ENCODE measurements at places on chromosomes 16 and 17.

DNA sequence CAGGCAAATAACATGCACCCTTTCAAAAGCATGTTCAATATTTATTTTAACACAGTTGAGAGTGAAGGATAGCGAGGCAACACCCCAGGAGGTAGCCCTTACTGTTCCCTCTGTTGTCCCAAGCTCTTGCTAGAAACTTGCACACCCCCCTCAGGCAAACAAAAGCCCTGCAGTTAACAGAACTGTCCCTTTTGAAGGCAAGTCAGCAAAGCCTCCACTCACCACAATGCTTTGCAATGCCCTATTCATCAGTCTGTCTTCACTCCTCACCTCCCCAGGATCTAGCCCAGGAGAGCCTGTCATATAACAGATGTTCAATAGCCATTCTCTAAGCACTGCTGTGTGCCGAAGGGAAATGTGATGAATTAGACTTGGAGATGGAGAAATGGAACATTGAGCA is 3.5 kb upstream of the CNEP1R1 start:
- DNase-seq = peak; percentile 19

GRCh38 chr16:85158743-85159178 is 46.5 kb upstream of the CIBAR2 start:
- DNase-seq = no peak

DNA sequence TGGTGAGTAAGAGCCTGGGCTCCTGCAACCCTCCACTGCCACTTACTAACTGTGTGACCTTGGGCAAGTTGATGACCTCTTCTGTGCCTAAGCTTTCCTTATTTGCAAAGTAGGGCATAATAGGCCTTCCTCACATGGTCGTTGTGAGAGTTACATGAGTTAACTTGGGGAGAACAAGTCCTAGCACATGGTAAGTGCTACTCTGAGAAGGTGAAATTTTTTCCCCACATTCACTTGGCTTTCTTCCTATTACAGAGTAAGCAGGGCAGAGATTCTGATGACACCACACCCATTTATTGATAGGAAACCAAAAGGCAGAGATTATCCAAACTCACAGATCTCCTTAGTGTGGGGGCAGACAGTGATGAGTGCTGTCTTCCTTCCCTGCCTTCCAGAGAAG is 1.6 kb downstream of the KCNH4 start:
- DNase-seq = no peak

GRCh38 chr17:18262111-18262510 is 1.6 kb downstream of the MIEF2 start:
- no peak for DNase-seq

GRCh38 chr17:1997927-1998742 is 27.0 kb downstream of the RTN4RL1 start:
- no peak for DNase-seq

- DNase-seq = no peak
Measured at GRCh38 chr16:53598511-53599275, 95.7 kb upstream of the AKTIP start.

DNA sequence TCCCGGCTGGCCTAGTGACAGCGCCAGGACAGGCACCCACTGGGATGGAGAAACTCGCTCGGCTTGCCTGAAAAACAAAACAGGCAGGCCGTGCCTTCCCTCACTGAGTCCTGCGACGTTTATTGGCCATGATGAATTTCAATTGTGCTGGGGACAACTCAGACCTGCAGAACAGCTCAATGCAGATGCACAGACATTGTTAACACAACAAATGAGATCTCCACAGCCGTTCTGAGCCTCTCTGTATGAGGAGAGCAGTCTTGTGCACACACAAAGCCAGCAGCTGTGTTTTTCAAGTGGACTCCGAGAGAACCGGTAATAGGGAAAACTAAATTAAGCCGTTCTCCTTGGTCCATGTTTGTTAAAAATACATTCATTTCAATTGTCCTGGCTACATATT is 15.9 kb downstream of the SHISA6 start:
- DNase-seq = no peak

GRCh38 chr17:39754161-39754957 is 16.6 kb downstream of the GRB7 start:
- DNase-seq = peak; percentile 93

DNA sequence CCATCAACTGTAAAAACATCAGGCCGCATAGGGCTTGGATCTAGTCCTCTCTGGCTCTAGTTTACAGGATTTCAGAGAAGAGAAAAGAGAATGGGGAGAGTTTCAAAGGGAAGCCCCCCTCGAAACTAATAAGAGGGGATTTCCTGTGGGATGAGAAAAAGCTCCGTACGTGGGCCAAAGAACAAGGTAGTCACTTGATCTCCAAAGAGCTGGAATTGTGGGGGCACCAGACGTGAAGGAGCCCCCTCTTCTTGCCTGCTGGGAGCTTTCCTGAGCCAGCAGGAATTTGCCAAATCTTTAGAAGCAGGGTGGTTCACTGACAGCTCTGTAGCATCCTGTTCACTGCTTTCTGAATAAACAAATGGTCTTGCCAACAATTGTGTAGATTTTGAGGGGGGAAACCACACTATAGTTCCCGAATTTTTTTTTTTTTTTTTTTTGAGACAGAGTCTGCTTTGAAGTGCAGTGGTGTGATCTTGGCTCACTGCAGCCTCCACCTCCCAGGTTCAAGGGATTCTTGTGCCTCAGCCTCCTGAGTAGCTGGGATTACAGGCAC is 7.0 kb upstream of the TMIGD1 start:
- no peak for DNase-seq

- no peak for DNase-seq
Measured at GRCh38 chr16:89352091-89352681, 134.7 kb downstream of the ZNF778 start.

DNA sequence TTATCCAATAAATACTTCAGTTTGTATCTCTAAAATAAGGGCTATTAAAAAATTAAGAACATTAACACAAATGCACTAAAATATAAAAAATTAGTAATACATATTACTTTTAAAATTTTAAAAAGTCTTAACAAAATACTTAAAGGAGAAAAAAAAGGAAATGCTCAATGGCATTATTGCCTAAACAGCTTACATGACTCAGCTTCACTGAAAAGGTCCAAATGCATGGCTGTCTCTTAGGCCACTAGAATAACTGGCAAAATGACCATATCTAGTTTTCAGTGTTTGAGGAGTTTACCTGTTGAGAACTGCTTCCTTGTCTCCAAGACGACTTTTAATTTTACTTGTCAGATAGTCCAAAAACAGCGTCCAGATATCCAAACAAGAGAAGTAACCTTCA is 66.0 kb downstream of the XPO6 start:
- no peak for DNase-seq

DNA sequence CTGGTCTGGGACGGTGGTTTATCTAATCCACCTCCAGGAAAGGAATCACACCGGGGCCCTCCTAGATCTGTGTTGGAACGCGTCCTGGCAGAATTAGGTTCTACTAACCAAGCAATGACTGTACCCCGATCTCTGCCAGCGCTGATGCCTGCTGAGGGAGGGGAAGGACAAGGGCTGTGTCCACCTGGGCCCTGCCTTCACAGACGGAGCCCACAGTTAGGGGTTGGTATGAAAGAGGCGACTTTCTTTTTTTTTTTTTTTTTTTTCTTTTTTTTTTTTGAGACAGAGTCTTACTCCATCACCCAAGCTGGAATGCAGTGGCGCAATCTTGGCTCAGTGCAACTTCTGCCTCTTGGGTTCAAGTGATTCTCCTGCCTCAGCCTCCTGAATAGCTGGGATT is 9.9 kb upstream of the KRT19 start:
- DNase-seq = no peak

DNA sequence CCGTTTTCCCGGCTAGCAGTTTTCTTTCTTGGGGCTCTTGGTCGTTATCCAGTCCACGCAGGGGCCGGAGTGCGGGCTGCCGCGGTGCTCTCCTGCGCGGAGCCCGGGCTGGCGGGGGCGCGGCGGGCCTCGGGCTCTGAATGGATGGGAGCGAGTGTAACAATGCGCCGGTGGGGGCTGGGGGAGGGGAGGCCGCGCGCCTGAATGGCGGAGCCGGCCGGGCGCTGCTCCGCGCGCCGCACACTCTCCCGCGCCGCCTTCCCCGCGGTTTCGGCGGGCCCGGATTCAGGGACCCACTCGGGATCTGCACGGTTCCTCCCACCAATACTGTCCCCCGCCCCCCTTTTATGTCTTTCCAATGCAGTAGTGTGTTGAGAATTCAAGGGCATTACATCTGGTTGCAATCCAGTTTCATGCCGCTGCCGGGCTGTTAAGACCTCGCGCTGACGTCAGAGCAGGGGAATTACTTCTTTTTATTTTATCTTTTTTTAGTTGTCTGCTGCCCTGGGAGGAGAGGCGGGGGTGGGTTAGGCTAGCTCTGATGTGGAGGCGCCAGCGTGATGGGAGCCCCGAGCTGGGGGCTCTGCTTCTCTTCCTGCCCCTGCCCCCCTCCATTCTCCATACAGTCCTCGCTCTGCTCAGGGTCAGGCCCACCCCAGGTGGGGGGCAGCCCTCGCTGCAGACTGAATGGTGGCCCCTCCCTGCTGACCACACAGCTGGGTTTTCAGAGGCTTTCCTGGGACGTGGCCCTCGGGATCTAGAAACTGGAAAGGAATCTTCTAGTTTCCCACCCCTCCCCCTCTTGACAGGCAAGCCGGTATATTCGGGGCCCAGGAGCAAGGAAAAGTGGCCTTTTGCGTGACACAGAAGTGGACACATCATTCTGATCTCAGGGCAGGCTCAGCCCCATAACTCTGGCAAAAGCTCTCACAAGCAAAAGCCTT is 1.8 kb downstream of the RAI1 start:
- DNase-seq = no peak

GRCh38 chr16:82995286-82995923 is 368.6 kb downstream of the CDH13 start:
- peak; percentile 20 for DNase-seq

DNA sequence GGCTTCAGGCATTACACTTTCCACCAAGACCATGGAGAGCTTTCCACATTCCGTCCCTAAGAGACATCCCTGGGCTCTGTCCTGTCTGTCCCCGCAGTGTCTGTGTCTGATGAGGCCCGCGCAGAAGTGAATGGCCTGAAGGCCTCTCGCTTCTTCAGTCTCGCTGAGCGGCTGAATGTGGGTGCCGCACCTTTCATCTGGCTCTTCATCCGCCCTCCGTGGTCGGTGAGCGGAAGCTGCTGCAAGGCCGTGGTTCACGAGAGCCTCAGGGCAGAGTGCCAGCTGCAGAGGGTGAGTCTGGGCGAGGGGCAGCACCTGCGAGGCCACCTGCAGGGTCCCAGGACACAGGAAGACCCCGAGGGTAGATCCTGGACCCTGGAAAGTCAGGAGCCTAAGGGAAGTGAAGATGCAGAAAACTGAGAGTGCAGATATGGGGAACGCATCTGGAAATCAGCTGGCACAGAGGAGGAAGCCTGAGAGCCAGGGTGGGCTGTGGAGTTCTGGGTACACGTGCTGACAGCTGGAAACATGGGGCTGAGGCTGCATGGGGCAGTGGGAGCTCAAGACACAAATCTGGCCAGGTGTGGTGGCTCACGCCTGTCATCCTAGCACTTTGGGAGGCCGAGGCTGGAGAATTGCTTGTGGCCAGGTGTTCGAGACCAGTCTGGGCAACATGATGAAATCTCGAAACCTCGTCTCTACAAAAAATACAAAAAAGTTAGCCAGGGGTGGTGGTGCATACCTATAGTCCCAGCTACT is 8.0 kb downstream of the CCNF start:
- no peak for DNase-seq

DNA sequence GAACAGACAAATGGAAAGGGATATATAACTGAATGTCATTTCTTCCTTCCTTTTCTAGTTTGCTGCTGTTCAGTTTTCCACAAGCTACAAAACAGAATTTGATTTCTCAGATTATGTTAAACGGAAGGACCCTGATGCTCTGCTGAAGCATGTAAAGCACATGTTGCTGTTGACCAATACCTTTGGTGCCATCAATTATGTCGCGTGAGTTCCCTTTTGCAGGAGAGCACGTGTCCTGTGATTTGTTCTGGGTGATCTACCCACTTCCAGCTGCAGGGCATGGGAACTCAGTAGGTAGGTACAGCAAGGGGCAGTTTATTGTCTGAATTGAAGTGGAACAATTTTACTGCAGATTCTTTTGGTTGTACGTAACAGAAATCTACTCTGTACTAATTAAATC is 8.8 kb downstream of the ITGAL start:
- no peak for DNase-seq

DNA sequence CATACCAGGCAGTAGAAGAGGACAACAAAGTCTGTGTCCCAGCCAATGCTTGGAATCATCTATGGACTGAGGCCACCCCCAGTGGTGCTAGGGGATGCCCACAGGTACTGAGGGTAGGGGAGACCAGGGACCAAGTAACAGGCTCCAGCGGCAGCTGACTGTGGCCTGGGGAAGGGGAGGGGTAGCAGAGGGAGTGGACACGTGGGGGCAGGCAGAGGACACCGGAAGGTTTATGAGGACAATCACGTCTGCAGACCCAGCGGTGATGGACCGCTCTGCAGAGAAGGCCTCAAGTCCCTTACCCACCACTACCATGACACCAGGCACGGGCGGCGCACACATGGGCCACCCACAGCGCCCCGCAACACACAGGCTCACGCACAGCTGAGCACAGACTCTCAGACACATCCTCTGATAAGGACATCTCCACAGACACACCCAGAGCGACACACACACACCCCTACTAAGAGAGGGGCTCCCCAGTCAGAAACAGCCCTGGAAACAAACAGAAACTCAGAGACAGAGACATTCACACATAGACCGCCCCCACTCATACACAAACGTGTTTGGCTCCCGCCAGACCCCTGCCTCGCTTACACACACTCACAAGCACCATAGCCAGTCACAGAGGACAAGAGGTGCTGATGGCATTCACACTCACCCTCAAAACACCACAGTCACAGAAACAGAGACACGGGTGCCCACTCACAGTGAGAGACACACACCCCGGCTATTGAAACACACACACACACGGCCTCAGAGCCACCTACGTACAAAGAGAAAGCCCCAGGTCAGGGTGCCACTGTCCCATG is 35.8 kb downstream of the SRCIN1 start:
- no peak for DNase-seq

- no peak for DNase-seq
Measured at GRCh38 chr16:4615384-4616046, 827 bp upstream of the UBALD1 start.

- no peak for DNase-seq
Measured at GRCh38 chr17:79632432-79632735, 21.5 kb upstream of the RBFOX3 start.

GRCh38 chr16:87329436-87330256 is 12.5 kb upstream of the C16orf95 start:
- no peak for DNase-seq
